ENCODE measurements at places on chromosomes 5 and 9.

DNA sequence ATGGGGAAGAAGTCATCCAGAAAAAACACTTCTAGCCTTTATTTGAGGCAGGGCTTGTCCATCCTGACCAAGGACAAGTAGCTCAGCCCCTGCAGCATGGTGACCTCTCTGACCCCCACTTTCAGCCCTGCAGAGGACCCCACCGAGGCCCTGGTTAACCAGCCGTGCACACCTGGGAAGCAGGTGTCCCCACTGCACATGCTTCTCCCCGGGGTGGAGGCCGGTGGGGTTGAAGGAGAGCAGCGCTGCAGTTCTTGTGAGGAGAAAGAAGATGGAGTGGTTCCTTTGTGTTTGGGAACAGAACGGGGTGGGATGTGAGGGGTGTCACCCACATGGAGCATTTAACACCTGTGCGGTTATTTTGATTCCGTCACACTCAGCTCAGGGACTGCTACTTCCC lies 21.1 kb upstream of the ZBTB34 start:
- no peak for DNase-seq

DNA sequence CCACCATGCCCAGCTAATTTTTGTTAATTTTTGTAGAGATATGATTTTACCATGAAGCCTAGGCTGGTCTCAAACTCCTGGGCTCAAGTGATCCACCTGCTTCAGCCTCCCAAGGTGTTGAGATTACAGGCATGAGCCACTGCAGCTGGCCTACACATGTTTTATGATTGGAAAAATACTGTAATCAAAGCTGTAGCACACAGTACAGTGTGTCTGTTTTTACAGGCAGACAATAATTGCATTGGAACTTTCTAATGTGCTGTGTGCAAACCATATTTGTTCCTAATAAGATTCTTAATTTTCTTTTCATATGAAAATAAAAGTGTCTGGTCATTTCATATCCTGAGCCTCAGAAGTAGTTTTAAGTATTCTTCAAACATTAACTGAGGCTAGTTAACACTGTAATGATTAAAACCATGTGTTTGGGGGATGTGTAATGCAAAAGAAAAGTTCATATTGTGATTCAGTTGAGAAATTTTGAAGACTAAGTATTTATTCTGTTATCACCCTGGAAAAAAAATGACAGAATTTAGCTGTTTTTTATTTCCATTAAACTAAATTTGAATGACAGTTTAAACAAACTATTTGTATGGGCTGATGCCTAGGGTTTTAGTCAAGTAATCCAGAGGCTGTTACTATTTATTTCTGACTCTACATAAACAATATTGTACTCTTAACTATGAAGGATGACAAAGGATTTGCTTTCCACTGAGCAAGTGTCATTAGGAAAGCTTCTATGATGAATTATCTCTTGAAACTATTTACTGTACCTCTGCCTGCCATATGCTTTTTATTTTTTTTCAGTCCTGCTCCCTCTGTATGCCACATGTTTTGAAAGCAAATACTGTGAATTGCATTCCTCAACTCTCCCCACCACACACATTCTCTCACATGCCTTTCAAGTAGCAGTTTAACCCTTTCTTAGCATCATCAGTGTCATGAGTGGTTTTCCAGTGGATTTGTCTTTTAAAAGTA lies 111.5 kb downstream of the MTREX start:
- no peak for DNase-seq

GRCh38 chr5:129051283-129051682 lies 43.3 kb upstream of the ISOC1 start:
- DNase-seq: no peak

DNA sequence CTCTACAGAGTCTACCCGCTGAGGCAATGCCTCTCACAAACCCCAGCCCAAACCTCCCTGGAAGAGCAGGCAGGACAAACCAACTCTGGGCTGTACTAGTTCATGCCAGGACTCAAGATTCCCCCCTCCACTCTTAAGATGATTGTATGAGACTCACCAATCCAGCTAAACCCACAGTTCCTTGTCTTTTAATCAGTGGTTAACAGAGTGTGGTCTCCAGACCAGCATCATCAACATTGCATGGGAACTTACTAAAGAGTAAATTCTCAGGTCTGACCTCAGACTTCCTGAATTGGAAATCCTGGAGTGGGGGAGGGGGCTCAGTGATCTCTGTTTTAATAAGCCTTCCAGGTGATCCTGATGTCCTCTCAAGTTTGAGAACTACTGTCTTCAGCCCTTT lies 240.9 kb downstream of the GAS1 start:
- no peak for DNase-seq

DNA sequence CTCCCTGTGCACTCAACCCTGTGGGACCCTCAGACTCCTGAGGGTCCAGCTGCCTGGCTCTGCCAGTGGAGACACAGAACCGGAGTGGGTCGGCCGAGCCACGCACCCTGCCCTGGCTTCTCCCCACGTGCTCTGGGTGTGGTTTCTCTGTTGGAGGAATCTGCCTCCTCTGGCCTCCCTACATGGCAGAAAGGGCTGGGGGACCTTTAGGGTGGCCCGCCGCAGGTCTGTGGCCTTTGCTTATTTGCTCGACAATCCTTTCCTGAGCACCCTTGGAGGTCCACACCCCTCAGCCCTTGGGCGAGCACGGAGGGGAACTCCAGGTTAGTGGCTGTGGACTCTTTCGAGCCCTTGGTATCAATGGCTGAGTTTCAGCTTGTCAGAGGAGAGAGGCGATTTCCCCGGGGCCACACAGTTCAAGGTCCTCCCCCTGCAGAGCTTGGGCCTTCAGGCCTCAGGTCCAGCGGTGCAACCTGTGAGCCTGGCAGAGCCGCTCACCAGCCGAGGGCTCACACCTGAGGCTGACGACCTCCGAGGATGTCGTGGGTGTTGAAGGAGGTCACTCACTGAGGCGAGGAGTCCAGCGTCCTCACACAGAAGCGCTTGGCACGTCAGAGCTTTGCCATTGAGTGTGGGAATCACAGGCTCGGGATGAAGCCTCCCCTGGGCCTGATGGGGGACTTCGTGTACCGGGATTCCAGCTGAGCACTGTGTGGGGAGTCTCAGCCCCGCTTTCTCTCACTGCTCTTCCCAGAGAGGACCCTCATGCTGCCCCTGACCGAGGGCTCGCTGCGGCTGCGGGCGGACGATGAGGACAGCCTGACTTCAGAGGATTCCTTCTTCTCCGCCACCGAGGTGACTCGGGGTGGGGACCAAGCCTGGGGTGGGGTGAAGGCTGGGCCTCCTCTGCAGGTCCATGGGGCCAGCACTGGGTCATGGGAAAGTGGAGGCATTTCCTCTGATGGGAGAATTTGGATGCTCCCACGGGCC lies 20.8 kb upstream of the DOLPP1 start:
- no peak for DNase-seq

GRCh38 chr9:15132091-15132490 lies 174.9 kb downstream of the TTC39B start:
- DNase-seq: no peak

DNA sequence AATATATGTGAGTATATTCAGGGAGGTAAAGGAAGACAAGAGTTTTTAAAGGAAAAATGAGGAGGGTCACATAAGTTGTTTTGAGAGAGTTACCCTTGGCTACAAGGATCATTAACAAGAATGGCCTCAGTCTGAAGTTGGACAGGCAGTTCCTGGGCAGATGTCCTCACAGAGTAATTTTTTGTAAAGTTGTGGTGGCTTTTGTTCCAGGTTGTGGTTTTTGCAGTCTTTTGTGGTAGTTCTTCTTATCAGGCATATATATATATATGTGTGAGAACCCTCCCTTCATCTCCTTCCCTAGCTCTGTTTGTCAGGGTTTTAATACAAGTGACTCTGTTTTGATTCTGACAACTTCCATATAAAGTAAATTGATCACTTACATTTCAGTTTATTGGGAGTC lies 60.0 kb downstream of the CSNK1G3 start:
- no peak for DNase-seq

DNA sequence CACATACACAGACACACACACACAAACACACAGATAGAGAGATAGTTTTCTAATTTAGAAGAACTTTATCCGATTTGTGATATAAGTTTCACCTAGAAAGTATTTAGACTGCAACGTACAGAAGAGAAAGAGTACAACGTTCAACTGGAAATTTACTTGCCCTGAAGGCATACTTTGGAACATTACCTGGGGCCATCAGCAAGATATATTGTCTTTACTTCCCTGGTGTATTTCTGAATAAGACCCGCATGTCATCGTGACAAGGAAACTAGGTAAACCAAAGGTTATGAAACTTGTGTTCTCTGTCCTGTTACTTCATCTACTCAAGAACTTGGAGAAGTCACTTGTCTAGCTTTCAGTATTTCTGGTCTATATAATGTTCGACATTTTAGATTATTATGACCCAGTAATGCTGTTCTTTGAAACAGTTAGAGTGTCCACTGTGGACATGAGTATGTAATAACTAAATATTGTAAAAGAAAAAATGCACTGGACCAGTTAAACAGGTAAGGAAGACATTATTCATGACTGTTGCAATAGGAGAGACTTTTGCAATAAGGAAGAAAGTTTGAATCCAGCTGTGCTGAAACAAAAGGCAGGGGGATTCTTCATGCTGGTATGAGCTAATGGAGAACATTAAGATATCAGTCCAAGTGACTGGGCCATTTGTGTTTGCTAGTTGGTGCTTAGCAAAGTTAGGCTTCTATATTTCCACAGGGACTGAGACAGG lies 1791.1 kb downstream of the MAT2B start:
- no peak for DNase-seq

DNA sequence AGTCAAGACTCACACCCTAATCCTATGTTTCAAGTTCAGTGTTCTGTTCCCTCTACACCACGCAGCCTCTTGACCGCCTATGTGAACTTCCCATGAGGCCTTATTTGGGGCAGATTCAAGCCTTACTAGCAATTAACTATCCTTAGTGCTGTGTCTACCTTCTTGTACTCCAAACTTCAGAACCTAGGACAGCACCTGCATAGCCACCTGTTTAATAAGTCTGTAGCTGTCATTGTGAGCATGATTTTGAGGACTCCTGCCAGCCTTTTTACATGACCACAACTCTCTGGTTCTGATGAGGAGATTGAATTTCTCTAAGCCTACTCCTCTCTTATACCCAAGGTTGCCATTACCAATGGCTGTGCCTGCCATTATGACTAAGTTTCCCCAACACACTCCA lies 50.8 kb upstream of the PCSK1 start:
- no peak for DNase-seq

DNA sequence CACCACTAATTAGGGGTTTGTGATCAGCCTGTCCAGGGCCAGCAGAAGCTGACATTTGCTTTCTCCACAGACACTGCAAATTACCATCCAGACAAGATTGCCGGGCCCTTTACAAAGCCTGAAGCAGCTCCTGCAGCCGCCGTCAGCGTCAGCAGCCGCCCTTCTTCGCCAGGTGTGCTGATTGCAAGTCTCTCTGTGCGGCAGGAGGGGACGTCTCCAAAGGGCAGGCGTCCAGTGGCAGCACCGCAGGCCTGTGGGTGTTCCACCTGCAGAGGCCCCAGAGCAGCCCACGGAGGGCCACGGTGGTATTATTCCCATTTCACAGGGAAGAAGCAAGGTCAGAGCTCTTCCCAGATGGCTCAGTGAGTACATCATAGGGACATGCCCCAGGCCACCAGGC lies 108.0 kb upstream of the PPP1R26 start:
- no peak for DNase-seq

GRCh38 chr5:1381370-1382247 lies 36.7 kb upstream of the CLPTM1L start:
- no peak for DNase-seq

DNA sequence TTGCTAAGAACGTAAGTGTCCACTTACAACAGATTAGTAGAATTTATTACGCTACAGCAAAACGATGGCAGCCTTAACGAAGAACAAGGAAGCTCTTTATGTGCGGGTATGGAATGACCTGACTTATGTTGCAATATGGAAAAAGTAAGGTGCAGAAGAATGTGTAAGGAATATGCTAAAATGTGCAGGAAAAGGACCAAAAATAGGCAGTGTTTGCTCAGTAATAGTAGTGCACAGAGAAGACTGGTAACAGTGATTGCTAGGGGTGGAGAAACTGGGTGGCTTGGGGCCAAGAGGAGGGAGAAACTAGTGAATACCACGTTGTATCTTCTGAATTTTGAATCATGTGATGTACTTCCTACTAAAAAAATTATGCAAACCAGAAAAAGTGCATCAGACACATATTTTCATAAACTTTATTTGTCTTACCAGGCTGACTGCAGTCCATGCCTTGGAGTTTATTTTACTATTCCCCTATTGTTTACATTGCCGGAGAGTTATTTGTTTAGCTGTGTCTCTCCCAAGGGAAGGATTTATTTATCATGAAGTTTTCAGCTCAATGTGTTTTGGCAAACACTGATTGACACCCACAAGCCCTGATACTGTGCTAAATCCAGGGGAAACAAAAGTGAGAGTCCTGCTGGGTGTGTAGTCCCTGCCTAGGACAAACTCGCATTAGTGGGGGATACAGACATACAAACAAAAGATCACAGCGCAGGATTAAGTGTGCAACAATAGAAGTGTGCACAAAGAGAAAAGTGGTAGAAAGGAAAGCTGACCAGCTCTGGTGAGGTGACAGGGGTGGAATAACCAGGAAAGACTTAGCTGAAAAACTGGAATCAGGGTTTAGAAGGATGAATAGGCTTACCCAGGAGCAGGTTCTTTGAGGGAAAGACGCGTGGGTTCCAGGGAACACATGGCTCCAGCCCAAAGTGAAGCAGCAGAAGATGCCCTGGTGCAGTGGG lies 34.0 kb upstream of the ZNF484 start:
- DNase-seq: no peak

DNA sequence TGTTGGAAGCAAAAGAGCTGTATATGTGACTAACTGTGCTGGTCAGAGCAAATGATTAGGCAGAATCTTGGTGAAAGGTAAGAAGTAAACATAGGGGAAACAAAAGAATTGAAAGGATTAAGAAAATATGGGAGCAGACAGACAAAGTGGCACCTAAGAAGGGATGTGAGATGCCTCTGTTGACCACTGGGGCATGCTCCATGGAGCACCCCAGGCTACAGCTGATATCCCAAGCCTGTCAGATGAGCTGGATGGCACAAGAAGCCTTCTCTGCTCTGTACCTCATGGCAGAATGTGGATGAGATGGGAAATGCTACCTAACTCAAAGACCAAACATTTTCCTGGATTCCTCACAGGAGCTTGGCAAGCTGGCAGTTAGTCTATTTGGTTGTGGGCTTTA lies 89.3 kb upstream of the SLIT3 start:
- DNase-seq: no peak

- DNase-seq: no peak
These were observed 152.0 kb downstream of the DOCK8 start for GRCh38 chr9:366620-367019.

DNA sequence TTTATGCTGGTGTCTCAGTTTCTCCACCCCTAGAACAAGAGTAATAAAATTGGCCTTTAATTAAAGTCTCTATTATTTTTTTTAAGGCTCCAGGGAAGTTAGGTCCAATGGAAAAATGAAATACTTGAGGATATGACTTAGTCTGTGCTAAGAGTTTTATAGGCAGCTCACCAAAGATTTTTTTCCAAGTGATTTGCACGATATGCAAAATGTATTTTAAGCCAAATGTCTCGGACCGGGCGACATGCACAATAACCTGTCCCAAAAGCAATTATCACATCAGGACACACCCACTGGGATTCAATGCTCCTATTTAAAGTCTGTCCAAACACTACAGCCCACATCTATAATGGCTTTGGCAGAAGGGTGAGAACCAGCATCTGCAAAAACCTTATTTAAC lies 136.1 kb upstream of the ANKH start:
- no peak for DNase-seq

All from stimulated activated CD4-positive, alpha-beta T cell treated with anti-CD3 and anti-CD28 coated beads, Interleukin-1b, Interleukin-23, amount 100 ng/mL, for 1 hour (primary cell).